Cortex of kidney (tissue), 1 donor: ENCODE measurements at places on chromosomes 13 and 19.

GRCh38 chr19:17180997-17181702, 34.0 kb upstream of the USE1 start:
- no peak for DNase-seq

- DNase-seq, result no peak
These were observed 1.4 kb upstream of the QTRT1 start for GRCh38 chr19:10699650-10700335.

GRCh38 chr19:18683109-18683957, at the start of gene CRTC1:
Gene CRTC1, plus strand, starts transcription at chr19:18683680. Its CDS starts 23 bp downstream, at chr19:18683703.
- DNase-seq, result no peak

DNA sequence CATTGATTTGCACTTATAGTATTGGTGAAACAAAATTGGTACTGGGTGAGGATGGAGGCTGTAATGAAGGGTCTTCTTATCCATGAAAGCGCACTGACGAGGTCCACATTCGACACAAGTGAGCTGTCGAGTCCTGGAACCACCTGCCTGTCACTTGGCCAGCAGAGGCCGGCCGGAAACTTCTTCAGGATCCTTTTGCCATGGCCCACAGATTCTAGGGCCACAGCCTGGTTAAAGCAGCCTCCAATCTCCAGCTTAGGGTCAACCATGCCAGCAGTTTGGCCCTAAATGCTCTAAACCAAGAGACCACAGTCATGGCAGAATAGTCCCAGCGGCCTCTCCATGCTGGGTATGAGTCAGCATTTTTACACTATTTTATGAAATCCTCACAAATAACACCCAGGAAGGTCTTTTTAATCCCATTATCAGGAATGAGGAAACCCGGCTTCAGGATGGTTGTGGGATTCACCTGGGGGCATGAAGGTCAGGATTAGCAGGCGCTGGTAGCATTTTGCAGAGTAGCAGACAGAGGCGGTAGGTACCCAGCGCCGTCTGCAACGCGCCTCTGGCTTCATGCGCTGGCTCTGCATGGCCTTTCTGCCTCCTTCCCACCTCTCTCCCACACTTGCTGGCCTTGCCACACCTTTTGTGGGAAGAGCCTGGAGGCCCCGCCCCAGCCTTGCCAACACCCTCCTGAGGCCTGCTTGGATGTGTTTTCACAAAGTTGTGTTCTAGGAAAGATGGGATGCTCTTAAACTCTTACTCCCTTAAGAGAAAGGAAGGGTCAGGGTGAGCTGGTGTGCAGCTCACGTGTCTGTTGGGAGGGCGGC, 15.2 kb downstream of the GAS6 start:
- no peak for DNase-seq

- DNase-seq, result no peak
These were observed 17.1 kb upstream of the DPY19L3 start for GRCh38 chr19:32388393-32388855.
